ENCODE measurements at places on chromosomes 1 and 21. TPM values are rescaled to one million over a fixed set of nuclear protein-coding genes. Genes with fewer than 3 reads are reported as not detected.

DNA sequence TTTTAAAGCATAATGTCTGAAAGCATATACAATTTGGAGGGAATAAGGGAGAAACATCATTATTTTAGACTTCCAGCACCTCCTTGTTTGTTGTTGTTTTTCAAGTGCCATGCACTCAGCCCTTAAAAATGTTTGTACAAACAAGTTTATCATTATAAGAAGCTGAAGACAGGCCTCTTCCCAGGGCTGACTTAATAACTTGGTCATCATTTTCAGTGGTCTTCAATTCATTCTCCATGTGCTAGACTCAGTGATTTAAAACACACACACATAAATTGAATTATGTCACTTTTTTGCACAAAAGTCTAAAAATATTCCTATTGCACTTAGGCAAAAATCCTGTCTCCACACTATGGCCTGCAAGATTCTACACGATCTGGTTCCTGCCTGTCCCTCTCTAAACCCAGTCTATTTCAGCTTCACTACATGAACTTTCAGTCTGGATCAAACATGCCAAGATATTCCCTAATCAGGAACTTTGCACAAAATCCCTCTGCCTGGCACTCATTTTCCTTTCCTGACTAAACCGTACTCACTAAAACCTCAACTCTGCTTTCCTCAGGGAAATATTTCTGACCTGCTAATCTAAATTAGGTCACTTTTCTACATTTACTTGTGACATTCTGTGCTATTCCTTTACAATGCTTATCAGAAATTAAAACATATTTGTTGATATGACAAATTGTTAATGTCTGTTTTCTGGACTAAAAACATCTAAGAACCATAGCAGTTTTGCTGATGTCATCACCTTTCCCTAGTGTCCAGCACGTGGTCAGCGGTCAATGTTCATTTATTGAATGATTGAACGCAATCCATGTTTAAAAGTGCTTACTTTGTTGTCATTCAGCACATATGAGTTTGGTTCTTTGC lies 14.8 kb upstream of the GBP5 start:
- DNase-seq, result no peak

- peak; percentile 46 for DNase-seq
Observed at GRCh38 chr1:29197590-29197924, 15.9 kb upstream of the SRSF4 start.

GRCh38 chr1:240956020-240956419 lies 344.1 kb upstream of the GREM2 start:
- DNase-seq, result no peak

DNA sequence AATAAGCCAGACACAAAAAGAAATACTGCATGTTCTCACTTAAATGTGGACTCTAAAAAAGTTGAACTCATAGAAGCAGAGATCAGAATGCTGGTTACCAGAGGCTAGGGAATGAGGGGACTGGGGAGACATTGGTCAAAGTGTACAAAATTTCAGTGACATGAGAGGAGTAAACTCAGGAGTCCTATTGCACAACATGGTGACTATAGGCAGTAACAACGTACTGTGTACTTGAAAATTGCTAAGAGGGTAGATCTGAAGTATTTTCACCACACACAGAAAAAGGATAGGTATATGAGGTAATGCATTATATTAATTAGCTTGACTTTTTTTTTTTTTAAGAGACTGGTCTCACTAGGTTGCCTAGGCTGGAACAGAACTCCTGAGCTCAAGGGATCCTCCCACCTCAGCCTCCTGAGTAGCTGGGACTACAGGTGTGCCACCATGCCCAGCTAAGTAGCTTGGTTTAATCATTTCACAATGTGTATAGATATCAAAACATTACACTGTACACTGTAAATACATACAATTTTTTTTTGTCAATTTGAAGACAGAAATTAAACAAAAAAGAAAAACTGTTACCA lies 7.4 kb downstream of the ZNF496 start:
- DNase-seq, result no peak

KRTAP26-1 gene
- total RNA-seq, result not detected

DNA sequence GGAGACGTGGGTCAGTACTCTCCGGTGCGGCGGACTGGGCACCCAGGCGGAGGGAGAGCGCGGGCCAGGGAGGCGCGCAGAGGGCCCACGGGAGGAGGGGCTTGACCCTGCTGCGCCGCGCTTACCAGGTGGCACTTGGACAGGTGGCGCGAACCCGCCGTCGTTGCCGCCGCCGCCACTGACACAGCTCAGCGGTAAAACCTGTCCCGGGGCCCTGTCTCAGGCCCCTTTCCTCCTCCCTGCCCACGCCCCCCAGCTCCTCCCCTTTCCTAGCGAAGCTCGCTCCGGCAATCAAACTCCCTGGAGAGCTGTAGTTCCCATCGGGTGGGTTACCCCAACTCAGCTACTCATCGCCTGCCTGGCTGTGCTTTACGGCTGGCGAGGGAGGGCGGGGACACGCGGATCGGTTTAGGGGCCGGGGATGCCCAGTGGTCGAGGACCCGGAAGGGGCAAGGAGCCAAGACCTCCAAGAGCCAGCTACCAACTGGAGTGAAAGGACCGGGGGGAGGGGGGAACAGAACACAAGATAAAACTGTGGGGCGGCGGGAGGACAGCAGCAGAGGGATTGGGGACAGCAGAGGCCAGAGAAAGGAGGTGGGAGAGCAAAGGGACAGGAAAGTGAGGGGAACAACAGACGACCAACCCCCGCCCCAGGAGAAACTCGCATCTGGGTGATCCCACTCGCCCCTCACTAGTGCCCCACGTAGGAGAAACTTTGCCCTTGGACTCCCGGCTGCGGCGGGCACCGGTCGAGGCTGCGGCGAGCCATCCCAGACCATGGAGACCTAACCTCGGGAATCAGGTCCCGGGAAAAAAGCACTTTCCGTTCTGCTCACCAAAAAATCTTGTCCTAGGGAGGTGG lies 2.9 kb downstream of the GFI1 start:
- DNase-seq, result no peak

GRCh38 chr1:54302951-54303843 lies 103.0 kb downstream of the SSBP3 start:
- no peak for DNase-seq

SELL gene
- total RNA-seq, result not detected

DNA sequence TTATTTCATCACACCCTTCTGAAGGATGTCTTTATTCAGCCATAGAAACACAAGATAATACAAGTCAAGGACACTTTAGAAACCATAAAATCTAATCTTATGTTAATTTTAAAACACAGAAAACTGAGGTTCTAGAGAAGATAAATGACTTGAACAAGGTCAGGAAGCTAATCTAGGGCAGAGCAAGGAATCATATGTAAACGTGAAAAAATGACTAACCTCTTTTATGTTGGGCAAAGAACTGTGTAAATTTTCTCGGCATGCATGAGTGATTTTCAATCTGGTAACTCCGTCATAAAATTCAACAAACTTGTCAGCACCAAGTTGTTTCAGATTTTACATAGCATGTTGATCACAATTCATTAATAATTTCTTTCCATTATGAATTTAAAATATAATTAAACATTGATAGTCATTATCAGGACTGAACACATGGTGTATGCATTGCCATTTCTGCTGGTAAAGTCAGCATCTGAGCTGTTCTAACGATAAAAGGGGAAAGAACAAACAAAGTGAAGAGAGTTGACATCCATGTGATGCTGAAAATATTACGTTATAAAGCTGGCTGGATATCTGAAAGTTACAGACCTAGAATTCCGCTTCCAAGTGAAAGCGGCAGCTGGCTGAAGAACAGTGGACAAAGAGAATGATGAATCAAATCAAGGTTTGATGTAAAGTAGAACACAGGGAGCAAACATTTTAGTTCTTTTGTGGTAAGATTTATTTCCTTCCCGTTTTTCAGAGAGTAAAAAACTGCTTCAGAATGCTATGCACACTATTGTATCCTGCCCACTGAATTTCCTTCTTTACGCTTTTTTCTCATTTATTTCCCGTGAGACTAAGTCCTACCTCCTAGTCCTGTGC lies 1037.4 kb upstream of the TMPRSS15 start:
- no peak for DNase-seq

DNASE2B gene
- 0.18 TPM for total RNA-seq

LDLRAD2 gene
- total RNA-seq, result not detected

DNA sequence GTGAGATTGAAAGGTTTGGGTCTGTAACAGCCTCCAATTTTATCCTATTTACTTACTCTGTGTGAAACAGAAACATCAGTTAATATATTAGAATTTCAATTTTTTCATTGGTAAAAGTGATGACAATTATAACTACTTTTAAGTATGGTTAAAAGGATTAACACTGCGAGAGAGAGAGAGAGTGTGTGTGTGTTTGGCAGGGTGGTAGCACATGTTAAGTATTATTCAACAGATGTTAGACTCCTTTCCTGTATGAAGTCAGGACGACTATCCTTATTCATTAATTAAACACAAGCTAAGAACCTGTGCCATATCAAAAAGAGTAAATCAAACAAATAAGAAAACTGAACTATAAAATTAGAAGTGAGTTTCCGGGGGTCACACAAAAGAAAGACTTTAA lies 662.5 kb downstream of the PLPP3 start:
- DNase-seq, result no peak

DNA sequence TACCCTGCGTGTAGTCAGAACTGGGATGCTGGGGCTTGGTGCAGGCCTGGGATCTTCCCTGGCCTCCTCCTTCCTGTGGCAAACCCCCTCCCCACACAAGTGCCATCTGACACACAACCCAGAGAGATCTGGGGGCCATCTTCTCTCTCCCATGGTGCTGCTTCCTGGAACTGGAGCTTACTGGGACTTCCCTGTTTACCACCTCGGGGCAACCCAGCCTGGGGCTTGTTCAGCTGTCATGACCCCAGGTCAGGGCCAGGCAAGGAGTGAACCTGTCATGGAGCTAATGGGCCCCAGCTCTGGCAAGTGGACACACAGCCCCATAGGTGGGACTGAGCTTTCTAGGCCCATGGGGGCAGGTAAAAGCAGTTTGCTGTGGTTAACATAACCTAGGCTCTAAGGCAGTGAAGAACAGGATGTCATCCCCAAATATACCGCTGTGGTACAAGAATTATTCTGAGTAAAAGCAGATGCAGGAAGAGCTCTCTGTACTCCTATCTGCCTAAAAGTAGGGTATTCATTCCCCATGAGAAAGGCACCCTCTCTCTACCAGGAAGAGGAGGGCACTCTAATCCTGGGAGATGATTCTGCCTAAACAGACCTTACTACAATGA lies 2.4 kb downstream of the TRIM11 start:
- DNase-seq, result no peak

DNA sequence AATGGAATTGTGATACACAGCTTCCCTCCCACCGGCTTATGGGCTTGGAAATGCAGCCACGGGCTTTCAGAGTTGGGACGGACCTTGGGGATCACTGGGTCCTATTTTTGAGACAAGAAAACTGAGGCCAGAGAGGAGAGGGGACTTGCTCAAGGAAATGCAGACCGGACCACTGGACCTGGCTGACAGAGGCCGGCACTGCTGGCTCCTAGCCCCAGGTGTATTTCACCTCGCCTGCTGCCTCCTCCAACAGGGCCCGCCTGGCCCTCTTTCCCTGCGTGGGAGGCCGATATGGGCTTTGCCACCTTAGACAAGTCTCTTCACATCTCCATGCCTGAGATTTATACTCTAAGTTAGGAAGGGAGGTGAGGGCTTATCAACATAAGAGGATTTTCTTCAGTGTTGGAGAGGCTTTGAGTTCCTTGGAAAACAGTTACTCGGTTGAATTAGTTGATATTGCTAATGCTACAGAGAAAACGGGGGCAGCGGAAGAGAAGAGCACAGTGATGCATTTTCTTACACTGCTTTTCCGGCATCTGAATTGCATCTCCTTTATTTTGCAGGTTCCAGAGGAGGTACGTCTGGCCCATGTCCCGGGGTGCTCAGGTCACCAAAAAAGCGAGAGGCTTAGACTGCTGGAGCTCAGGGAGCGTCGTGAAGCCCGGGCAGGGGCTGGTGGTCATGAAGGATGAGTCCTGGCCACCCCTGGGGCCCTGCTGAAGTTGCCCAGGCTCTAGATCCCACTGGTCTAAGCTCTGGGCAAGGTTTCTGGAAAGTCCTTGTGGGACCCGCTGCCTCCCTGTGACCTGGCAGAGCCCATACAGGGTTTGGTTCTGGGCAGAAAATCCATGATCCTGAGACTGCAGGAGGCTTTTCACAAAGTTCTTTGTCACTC lies 44.7 kb downstream of the CAPN2 start:
- no peak for DNase-seq

- DNase-seq, result no peak
Observed at GRCh38 chr1:223609977-223610376, 55.5 kb downstream of the CAPN8 start.

GRCh38 chr1:204077979-204078696 lies 5.2 kb downstream of the SOX13 start:
- DNase-seq, result no peak

DNA sequence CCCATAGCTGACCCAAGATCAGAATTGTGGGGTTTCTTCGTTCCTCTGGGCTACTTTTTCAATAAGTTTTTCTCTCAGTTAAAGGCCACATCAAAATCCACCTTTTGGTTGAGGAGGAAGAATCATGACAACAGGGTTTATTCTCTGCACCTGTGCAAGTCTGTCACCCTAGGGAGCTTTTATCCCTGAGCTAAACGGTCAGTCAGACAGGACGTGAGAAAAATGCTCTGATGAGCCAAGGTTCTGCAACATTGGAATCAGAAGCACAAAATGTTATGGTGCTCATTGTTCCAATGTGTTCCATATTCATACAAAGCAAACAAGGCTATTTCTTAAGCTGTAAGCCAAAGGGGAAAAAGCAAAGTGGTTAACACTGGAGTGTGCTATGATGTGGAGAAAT lies 7.4 kb upstream of the ERICH3 start:
- no peak for DNase-seq

DNA sequence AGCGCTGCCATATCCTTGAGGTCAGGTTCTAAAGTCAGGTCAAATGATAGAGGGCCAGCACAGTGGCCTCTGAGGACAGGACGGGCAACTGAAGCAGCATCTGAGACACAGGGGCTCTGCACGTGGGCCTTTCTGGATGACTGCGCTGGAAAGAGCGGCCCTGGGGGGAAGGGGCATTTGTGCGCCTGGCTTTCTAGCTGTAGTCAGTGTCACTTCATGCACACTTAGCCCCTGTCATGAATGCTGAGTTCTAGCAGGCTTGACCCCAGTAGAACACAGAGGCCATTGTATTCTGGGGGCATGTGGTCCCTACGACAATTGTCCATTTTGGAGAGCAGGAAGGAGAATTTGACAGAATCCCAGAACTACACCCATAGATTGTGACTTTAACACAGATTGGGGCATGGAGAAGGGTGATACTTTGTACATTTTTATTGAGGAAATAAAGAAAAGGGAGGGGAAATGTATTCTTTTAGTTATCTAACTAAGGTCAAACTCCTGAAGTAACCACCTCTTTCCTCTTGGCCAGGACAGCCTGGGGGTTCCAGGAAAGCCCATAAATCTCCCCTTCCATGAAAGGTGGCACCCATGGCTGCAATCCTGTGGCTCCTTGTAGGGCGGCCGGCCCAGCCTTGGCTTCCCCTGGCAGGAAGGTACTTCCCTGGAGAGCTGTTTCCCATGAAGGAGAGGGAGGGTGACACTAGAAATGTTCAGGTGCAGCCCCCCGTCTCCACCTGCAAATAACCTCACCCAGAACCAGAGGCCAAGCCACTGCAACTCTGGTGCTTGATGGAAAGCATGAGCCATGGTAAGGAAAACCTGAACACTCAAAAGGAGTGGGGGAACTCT lies 34.4 kb downstream of the NTPCR start:
- peak; percentile 11 for DNase-seq

Measured in SK-MEL-5 (cell line).